ENCODE measurements at places on chromosomes 6 and 20.
A peak's percentile ranks its signal among the peaks of the same experiment; 100 is the strongest.

GRCh38 chr20:45818239-45818638, 5.8 kb downstream of the UBE2C start:
- DNase-seq = no peak

- no peak for DNase-seq
Measured at GRCh38 chr6:137820425-137820824, 46.6 kb upstream of the TNFAIP3 start.

- no peak for DNase-seq
Measured at GRCh38 chr6:111211411-111212030, 124.2 kb downstream of the SLC16A10 start.

- DNase-seq = no peak
Measured at GRCh38 chr6:15170126-15170525, 75.7 kb upstream of the JARID2 start.

DNA sequence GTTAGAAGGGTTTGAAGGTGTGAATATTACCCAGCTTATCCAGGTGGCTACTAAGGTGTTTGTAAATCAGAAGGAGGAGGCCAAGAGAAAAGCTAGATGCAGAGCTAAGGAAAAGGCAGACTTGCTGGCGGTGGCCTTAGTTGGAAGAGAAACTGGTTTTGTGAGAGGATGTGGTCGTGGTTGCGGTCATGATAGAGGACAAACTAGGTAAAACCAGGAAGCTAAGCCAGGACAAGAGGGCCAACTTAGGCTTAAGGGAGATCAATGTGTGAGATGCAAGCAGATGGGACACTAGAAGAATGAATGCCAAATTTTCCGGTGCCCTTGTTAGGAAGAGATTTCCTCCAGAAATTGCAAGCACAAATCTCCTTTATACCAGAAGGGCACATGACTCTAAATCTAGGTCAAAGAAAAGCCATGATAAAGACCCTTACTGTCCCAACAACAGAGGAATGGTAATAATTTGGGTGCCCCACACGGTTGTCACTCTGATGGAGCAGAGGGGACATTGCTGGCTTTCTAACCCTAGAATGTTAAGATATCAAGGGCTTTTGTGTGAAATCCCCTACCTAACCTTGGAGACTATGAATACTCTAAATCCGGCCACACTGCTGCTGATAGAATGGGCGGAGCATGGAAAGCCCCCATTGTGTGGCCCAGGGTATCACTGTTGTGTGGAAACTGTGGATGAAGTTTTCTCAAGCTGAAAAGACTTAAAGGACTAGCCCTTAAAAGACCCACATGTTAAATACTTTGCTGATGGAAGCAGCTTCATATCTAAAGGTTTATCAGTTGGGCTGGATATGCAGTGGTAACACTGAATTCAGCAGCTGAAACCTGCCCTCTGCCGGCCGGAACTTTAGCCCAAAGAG, 7.8 kb downstream of the IL22RA2 start:
- peak; percentile 79 for DNase-seq

DNA sequence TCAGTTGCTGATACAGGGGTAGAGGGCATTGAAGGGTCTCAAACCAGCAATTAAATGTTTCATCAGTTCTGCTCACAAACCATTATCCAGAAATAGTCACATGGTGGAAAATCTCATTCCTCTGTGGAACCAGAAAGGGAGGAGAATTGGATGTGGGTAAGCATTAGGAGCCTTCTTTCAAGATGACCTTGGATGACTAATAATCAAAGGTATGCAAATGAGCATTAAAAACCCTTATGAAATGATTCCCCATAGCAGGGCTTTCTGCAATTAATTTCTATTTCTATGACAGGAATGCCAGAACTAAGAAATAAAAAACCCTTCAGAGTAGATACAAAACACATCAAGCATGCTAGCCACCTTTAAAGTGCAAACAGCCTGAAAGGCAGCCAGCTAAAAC, 37.4 kb upstream of the HCRTR2 start:
- no peak for DNase-seq

GRCh38 chr6:156309017-156309416, 468.2 kb upstream of the ARID1B start:
- no peak for DNase-seq

- DNase-seq = no peak
Measured at GRCh38 chr6:125918681-125919566, 37.6 kb upstream of the HINT3 start.

Data from OCI-LY7 (cell line).